Ovary (tissue), 10 donors: ENCODE measurements at places on chromosomes 16 and 17. TPM values are rescaled to one million over a fixed set of nuclear protein-coding genes. Genes with fewer than 3 reads are reported as not detected.

- DNase-seq: no peak
Observed at GRCh38 chr17:40333781-40334448, 24.9 kb downstream of the RARA start.

- no peak for DNase-seq
Observed at GRCh38 chr16:65263896-65264295, 142.0 kb upstream of the CDH11 start.

DNA sequence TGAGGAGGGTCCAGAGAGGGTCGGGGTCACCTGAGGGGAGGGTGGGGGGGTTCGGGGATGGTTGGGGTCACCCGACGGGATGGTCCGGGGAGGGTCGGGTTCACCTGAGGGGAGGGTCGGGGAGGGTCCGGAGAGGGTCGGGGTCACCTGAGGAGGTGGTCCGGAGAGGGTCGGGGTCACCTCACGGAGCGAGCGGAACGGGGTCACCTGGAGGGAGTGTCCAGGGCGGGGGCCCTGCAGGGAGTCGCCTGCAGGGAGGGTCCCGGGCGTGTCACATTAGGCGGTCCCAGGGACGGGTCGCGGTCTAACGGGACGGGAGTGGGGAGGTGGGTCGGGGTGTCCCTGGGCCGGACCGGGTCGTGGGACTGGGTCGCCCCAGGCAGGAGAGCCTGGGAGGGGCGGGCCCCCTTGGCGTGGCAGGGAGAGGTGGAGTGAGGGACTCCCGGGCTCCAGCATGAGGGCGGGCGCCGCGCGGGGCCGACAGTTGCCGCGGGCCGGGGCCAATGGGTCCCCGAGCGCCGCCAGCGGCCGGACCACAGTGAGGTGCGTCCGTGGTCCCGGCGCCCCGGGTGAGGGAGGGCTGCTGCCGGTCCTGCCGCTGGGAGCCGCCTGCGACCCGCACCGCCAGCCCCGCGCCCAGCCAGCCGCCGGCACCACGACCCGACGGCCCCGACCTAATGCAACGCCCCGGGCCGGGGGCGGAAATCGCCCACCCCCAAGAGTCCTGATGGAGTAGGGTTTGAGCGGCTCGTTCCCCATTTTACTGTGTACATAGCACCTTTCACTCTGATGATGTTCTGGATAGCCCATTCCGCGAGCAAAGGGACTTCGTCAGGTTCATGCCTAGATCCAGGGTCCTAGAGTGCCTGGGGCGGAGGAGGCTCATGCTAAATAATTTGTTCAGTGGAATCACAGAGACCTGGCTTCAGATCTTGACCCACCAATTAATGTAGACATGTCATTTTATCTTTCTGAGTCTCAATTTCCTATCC is 1.2 kb upstream of the ABCA3 start:
- no peak for DNase-seq

- no peak for DNase-seq
Observed at GRCh38 chr16:27145630-27146029, 57.7 kb upstream of the KDM8 start.

GRCh38 chr16:85110105-85110504 is 2.2 kb downstream of the CIBAR2 start:
- no peak for DNase-seq

- DNase-seq: peak; percentile 96
Observed at GRCh38 chr17:40331743-40332641, 23.0 kb downstream of the RARA start.

- no peak for DNase-seq
Observed at GRCh38 chr17:50833510-50834428, 1.6 kb upstream of the WFIKKN2 start.

DNA sequence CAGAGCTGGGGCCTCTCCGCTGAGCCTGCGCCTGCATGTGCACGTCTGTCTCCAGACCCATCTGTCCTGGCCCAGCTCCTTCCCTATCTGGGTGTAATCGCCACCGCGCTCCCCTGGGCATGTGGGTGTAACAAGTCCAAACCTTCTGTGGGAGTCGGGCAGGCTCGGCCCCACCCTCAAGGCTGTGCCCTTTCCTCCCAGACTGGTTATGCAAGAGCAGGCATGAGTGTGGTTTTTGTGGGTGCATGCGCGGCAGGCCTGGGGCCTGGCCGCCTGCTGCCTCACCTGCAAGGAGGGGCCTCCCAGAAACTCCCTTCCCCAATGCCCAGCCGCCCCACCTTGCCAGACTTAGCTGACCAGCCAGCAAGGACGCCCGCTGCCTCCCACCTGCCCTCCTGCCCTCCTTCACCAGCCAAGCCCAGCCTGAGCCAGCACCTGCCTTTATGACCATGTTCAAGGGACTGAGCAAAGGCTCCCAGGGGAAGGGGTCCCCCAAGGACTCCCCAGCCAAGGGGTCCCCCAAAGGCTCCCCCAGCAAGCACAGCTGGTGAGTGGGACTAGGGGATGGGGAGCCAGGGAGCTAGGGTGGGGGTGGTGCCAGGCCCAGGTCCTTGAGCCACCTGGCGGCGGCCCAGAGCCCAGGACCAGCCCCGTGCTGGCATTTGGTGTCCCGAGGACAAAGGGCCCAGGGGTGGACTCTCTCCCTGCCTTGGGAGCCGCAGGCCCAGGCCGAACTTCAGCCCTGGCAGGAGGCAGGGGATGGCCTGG is at the start of gene EVPLL:
Gene EVPLL (plus strand): TSS at position 342 of the 768 bp plus-strand sequence. CDS start 3,160 bp downstream, outside the sequence.
- DNase-seq: no peak

DNA sequence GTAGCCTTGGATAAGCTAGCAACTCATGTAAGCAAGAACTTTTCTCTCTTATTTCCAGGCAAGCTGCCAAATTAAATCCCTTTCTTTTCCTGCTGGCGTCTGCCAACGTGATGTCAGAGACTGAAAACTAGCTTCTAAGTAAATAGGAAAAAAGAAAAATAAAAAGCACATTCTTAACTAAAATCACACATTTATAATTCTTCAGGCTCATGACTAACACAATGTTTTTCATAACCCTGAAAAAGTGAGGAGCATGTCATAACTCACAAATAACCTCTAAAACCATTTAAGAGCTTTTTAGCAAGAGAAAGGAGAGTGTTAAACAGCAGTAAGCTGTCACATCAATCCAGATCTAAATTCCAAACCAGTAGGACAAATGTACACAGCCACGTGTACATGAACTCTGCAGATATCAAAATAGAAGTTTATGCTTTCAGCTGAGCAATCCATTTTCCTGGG is 110.0 kb downstream of the N4BP1 start:
- DNase-seq: peak; percentile 71

DNA sequence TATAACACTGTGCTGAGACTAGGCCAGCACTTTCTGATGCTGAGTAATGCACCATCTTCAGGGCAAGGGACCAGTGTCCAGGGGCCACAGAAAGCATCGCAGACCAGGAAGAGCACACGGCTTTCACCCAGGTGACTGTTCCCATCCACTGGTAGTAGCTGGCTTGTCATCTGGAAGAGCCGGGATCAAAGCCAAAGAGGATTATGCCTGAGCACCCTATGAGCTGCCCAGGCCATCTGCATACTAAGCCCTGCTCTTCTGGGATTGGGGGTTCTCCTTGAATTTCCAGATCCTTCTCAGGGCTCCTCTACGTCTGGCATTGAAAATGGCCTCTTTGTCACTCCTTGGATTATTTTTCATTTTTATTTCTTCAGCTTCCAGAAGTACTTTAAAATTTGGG is 140.7 kb downstream of the IRX3 start:
- DNase-seq: no peak

GRCh38 chr17:56833057-56833808 is 487 bp downstream of the C17orf67 start:
- DNase-seq: peak; percentile 66

PLLP gene
- 1.3 TPM for total RNA-seq

CD7 gene
- total RNA-seq: 1.3 TPM

SPATA32 gene
- not detected for total RNA-seq
